ENCODE measurements at places on chromosomes 11 and 22. TPM values are rescaled to one million over a fixed set of nuclear protein-coding genes. Genes with fewer than 3 reads are reported as not detected.

CHCHD10 gene
- 114 TPM for total RNA-seq

DNA sequence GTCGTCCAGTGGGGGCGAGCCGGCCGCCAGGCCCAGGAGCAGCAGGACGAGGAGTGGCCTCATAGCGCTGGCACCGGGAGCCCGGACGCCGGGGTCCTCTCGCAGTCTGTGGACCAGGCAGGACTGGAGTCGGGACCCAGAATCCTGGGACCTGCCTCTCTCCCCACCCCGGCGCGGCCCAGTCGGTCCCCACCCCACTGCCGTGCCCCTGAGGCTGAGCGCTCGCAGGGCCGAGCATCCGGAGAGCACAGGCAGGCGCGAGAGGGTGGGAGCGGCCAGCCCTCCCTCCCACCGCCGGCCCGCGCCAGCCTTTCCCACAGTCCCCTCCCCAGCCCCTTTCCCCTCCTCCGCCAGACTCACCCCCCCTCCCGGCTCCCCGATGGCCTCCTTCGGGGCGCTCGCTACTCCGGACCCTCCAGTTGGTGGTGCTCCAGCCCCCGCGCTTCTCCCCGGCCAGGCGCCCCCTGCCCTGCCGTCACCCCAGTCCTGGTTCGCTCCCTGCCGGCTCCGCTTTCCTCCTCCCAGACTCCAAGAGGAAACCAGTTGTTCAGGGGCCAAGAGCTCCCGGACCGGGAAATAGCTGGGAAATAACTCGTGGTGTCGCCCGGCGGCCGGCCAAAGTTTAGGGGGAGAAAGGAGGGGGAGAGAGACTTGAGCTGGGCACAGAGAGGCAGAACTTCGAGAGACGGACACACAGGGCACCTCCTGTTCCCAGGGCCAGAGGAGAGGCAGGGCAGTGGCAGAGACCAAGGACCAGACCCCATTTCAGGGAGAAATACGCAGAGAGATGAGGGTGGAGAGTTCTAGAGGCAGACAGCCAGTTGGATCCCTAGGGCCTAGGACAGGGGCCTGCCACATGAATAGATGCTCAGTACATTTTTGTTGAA, at the start of gene C1QTNF5:
TSS of gene C1QTNF5 (minus strand) at position 549 of the 887 bp plus-strand sequence. CDS start at position 63, 486 bp downstream.
- peaks cover 51% of the 10 kb centered on the region for H3K4me1 ChIP-seq
- H3K4me3 ChIP-seq: peak within 1 kb of the TSS; percentile 68
- peak; percentile 77 for DNase-seq
- peaks cover 13% of the 10 kb centered on the region for H3K27me3 ChIP-seq
- peak within 1 kb of the TSS; percentile 89 for H3K27ac ChIP-seq
- H3K36me3 ChIP-seq: peaks cover 13% of the 10 kb centered on the region

DNA sequence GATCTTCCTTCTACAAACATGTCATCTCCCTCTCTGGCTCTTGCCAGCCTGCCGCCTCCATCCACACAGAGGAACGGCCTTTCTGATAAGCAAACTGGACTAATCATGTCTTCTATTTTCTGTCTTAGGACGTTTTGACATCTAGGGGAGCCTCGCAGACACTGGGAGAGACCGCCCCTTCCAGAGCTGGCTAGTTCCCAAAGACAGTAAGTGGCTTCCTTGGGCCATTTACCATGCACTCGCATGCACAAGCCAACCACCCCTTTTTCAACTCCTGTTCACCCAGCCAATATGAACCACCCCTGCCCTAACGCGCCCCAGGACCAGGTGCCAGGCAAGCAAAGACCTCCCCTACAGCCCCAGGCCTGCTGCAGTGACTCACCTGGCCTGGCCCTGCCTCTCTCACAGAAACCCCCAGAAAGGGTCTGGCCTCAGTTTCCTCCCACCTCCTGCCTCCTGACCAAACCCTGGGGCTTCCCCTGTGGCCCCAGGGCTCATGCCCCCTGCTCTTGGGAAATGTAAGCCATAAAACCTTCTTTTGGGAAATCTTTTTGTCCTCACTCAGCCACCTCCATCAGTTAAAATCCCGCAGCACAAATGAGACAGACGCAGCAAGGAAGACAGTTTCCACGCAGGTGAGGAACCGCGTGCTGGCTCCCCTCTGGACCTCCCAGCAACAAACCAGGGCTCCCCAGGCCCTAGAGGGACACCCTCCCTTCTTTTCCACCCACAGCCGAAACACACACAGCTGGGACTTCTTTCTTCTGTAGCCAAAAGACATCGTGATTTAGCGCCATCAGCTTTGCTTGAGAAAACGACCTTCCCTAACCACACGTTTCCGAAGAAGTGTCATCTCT, 38.5 kb downstream of the SHANK2 start:
- H3K27me3 ChIP-seq: no peaks in the 10 kb centered on the region
- H3K36me3 ChIP-seq: no peaks in the 10 kb centered on the region
- no peak overlapping the region for H3K4me3 ChIP-seq
- H3K27ac ChIP-seq: no peak overlapping the region
- H3K4me1 ChIP-seq: no peaks in the 10 kb centered on the region

- no peak for DNase-seq
- H3K4me1 ChIP-seq: peaks cover 13% of the 10 kb centered on the region
- H3K4me3 ChIP-seq: no peak overlapping the region
- no peak overlapping the region for H3K27ac ChIP-seq
- no peaks in the 10 kb centered on the region for H3K27me3 ChIP-seq
- H3K36me3 ChIP-seq: no peaks in the 10 kb centered on the region
Observed at GRCh38 chr11:44760917-44761550, 34.3 kb downstream of the TSPAN18 start.

GRCh38 chr11:76240161-76240540, 33.8 kb upstream of the WNT11 start:
- H3K36me3 ChIP-seq: no peaks in the 10 kb centered on the region
- peaks cover 11% of the 10 kb centered on the region for H3K4me1 ChIP-seq

DNA sequence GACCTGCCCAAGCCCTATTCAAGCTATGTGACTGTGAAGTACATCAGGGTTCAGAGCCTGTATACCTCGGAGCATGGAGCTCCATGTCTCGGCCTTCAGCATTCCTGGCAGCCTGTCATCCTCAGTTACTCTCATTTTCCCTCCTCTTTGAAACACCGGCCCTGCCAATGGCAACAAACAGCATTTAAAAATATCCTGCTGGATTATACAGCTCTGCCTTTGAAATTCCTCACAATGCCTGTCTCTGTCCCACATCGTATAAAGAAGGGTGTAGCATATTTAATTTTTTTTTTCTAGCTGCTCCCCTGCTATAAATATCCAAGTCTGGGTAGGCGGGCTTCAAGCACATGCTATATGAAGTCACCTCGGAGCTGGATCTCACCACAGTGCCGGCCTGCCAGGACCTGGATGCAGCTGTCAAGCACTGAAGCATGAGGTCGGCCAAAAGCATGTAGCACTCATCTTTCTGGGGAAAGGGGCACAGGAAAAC, 11.8 kb downstream of the ABTB2 start:
- H3K4me3 ChIP-seq: no peak overlapping the region
- H3K36me3 ChIP-seq: no peaks in the 10 kb centered on the region
- peaks cover 37% of the 10 kb centered on the region for H3K4me1 ChIP-seq
- H3K27me3 ChIP-seq: no peaks in the 10 kb centered on the region

- peak overlapping the region; percentile 85 for H3K27ac ChIP-seq
- H3K4me3 ChIP-seq: peak overlapping the region; percentile 98
- H3K27me3 ChIP-seq: no peaks in the 10 kb centered on the region
- peaks cover 52% of the 10 kb centered on the region for H3K36me3 ChIP-seq
Observed at GRCh38 chr11:67302571-67303131, 679 bp upstream of the SSH3 start.

GRCh38 chr11:119634301-119634700, 94.7 kb downstream of the NECTIN1 start:
- H3K4me3 ChIP-seq: no peak overlapping the region
- H3K36me3 ChIP-seq: no peaks in the 10 kb centered on the region
- no peaks in the 10 kb centered on the region for H3K4me1 ChIP-seq
- no peak overlapping the region for H3K27ac ChIP-seq

ENTHD1 gene
- total RNA-seq: not detected

MS4A13 gene
- total RNA-seq: not detected

DNA sequence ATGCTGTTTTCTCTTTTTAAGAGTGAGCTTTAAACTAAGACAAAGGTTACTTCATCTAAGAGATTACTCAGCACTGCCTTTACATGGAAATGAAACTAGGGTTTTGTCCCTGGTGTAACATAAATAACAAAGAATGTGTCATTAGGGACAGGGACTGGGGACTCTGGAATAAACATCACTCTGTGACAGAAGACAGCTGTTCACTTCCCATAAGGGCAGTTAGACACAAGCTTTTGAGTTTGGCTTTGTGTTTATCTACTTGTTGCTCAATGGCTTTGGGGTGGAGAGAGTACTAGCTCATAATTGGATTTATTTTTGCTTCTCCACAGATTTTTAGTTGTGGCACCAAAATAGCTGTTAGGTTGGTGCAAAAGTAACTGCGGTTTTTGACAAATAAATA, 154.5 kb downstream of the OR4C45 start:
- no peak for DNase-seq
- H3K4me1 ChIP-seq: no peaks in the 10 kb centered on the region
- H3K36me3 ChIP-seq: no peaks in the 10 kb centered on the region
- no peaks in the 10 kb centered on the region for H3K27me3 ChIP-seq

RIMBP3C gene
- total RNA-seq: 0.47 TPM

SPA17 gene
- 8.5 TPM for total RNA-seq

GRCh38 chr11:66015454-66015881, 3.7 kb downstream of the CST6 start:
- no peak overlapping the region for H3K27ac ChIP-seq
- no peak for DNase-seq
- no peak overlapping the region for H3K4me3 ChIP-seq
- no peaks in the 10 kb centered on the region for H3K36me3 ChIP-seq

DNA sequence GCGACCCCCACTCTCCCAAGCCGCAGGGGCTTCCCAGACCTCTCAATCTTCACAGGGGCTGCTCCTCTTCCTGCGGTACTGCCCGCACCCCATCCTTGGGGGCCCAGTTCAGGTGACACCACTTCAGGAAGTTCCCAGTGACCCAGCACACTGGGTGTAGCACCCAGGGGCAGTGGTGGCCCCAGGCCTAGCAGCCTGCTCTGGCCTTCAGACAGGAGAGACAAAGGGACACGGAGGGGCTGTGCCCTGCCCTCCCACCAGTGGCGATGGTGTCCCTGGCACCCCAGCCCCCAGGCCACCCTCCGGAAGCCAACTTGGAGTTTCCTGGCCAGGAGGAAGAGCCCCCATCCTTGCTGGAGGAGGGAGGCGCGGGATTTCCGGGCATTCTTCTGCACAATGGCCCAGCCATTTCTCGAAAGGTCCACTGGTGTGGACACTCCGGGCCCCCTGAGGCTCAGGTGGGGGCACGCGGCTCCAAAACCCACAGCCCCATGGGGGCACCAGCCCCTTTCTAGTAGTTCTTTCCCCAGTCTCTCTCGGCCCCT, 978 bp upstream of the CLDN5 start:
- peaks cover 52% of the 10 kb centered on the region for H3K27me3 ChIP-seq
- peak overlapping the region; percentile 61 for H3K4me3 ChIP-seq
- H3K36me3 ChIP-seq: no peaks in the 10 kb centered on the region
- peaks cover 27% of the 10 kb centered on the region for H3K4me1 ChIP-seq
- peak overlapping the region; percentile 91 for H3K27ac ChIP-seq
- no peak for DNase-seq

SSTR3 gene
- not detected for total RNA-seq

GRCh38 chr11:115585361-115586024, 81.3 kb upstream of the CADM1 start:
- no peak overlapping the region for H3K27ac ChIP-seq
- H3K36me3 ChIP-seq: no peaks in the 10 kb centered on the region
- H3K27me3 ChIP-seq: no peaks in the 10 kb centered on the region
- no peaks in the 10 kb centered on the region for H3K4me1 ChIP-seq

GRCh38 chr11:28242596-28242995, 134.4 kb downstream of the METTL15 start:
- no peaks in the 10 kb centered on the region for H3K4me1 ChIP-seq
- no peaks in the 10 kb centered on the region for H3K36me3 ChIP-seq
- no peak overlapping the region for H3K27ac ChIP-seq
- no peaks in the 10 kb centered on the region for H3K27me3 ChIP-seq
- DNase-seq: no peak

GRCh38 chr22:37898441-37899181, 7.5 kb upstream of the MICALL1 start:
- DNase-seq: peak; percentile 71
- H3K4me1 ChIP-seq: peaks cover 49% of the 10 kb centered on the region
- no peak overlapping the region for H3K27ac ChIP-seq
- no peaks in the 10 kb centered on the region for H3K27me3 ChIP-seq
- H3K4me3 ChIP-seq: no peak overlapping the region

- H3K36me3 ChIP-seq: no peaks in the 10 kb centered on the region
- no peak overlapping the region for H3K4me3 ChIP-seq
- no peaks in the 10 kb centered on the region for H3K4me1 ChIP-seq
- no peak for DNase-seq
Observed at GRCh38 chr22:34849965-34850364, 216.0 kb upstream of the ISX start.

CD248 gene
- total RNA-seq: 28.7 TPM

GRCh38 chr11:3164138-3164551, 965 bp downstream of the OSBPL5 start:
- peak overlapping the region; percentile 84 for H3K4me3 ChIP-seq
- H3K4me1 ChIP-seq: peaks cover 52% of the 10 kb centered on the region
- no peaks in the 10 kb centered on the region for H3K36me3 ChIP-seq
- no peaks in the 10 kb centered on the region for H3K27me3 ChIP-seq
- peak; percentile 47 for DNase-seq

PHF21B gene
- not detected for total RNA-seq

EMSY gene
- 21.1 TPM for total RNA-seq

- H3K36me3 ChIP-seq: no peaks in the 10 kb centered on the region
- peaks cover 9% of the 10 kb centered on the region for H3K27me3 ChIP-seq
- peak overlapping the region; percentile 24 for H3K27ac ChIP-seq
- no peak for DNase-seq
Observed at GRCh38 chr11:43937434-43938411, 4.7 kb upstream of the C11orf96 start.

- H3K36me3 ChIP-seq: peaks cover 12% of the 10 kb centered on the region
- no peak overlapping the region for H3K4me3 ChIP-seq
- no peak for DNase-seq
- H3K27me3 ChIP-seq: no peaks in the 10 kb centered on the region
Observed at GRCh38 chr22:35752863-35753189, 35.2 kb downstream of the APOL5 start.
